T-helper 9 cell (primary cell): ENCODE measurements at places on chromosomes 13 and 19.

DNA sequence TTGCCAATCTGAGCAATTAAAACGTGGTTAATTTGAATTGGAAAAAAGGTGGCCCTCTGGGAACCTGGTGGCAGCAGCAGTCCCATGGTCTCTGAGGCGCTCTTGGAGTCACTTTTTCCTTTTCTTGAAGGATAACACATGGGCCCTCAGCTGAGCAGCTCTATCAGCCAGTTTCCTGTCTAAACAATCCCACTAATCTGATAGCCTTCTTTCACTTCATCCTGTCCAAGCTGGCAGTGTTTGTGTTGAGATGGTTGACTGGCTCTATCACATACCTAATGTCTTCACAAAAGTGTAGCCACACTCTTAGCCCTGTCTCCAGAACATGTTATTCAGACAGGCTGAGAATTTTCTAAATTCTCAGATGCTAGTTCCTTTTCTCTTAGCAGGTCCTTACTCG lies 10.7 kb downstream of the MZT1 start:
- no peak for DNase-seq

DNA sequence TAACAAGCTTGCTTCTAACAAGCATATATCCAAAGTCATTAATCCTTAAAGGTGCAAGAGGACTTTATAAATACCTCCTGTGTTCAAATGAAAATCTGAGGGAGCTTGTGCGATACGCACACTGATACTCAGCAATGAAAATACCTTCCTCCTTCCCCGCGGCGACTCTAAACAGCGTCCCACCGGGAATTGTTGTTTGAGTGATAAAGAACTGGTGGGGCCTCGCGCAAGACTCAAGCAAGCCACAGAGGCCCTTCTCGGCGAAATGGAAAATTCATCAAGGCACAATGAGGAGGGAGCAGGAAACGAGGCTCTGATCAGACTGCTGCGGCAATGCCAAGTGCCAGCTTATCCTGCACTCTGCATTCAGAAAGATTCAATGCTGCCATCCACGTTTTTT lies 126.7 kb downstream of the ABCC4 start:
- no peak for DNase-seq

DNA sequence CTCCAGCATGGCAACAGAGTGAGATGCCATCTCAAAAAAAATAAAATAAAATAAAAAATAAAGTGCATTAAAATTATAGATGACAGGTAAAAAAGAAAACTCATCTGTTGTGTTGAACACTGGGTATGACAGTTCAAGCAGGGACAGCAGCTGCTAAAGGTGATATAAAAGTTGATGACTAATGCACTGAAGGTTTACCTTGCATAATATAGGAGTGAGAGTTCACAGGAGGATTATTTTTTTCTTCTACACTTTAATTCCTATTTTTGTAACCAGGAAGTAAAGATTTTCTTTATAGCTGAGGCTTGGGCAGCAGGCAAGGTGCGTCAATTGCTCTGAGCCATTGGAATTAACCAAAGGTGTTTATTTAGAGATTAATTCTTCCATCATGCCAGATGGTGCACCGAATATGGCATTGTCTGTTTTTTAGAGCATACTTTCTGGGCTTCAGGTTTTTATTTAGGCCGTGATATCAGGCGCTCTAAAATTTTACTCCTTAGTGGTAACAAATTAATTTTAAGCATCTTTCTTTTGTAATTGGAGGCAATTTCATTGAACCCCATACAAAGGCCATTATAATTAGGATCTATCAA lies 337.0 kb upstream of the SLC10A2 start:
- DNase-seq, result no peak

DNA sequence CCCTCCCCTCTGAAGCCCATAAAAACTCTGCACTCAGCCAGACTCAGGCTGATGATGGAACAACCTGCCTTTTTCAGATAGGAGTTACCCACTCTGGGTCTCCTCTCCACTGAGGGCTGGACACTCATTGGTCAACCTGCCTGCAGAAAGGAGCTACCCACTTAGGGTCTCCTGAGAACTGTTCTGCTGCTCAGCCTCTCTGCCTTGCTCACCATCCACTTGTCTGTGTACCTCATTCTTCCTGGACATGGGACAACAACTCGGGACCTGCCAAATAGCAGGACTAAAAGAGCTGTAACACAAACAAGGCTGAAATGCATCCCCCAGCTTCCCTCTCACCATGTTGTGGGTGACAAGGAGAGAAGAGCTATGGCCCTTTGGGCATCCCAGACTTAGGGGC lies 18.4 kb upstream of the RCBTB2 start:
- no peak for DNase-seq

DNA sequence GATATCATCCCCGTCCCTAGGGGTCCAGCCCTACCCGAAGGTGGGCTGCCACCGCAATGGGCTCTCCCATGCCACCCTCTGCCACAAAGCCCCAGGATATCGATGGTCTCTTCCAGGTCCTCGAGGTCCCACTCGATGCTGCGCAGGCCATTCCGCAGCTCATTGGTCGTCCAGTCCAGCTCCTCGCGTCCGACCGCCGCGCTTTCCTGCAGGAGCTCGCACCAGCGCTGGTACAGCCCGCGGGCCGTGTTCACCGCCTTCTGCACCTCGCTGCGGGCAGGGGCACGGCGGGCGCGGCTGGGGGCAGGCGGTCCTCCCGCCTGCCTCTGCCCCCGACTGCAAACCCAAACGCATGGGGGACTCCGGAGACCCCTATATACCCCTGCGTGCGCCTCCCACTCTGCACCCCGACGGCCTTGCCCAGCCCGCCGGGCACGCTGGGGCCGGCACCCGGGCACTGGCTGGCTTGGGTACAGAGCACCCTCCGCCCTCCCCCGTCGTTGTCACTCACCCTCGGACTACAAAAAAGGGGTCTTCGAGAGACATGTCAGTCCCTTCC lies 468 bp downstream of the STX10 start:
- no peak for DNase-seq

DNA sequence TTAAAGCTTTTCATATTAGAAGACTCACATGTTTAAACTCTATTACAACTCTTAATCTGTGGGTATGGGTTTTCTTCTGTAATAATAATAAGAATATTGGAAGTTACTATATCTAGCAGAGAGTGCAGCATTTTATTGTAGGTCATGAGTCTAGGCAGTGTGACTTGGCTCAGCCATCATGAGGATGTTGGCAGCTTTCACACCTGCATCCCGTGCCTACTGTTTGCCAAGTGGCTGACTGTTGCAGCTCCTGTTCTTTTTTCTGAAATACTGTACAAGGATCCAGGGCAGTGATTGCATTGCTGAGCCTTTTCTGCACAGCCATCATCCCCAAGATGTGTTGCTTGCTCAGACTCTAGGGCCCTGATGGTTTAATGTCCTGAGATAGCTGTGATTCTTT lies 47.4 kb downstream of the MTUS2 start:
- no peak for DNase-seq
